ENCODE measurements at places on chromosomes 12 and 14. TPM values are rescaled to one million over a fixed set of nuclear protein-coding genes. Genes with fewer than 3 reads are reported as not detected.

Gene CCDC177
- total RNA-seq: not detected

Gene PTPRB
- total RNA-seq: 2.9 TPM

Gene HOXC13
- 14.9 TPM for total RNA-seq

Gene FAM186B
- 1.1 TPM for total RNA-seq

Gene GALC
- 25.9 TPM for total RNA-seq

Gene PLXNC1
- total RNA-seq: 10.8 TPM

Gene KCNA5
- total RNA-seq: 0.62 TPM

Gene RNASE7
- 34.1 TPM for total RNA-seq

Gene DIO2
- total RNA-seq: 6.0 TPM

Gene AKAP6
- 3.2 TPM for total RNA-seq

Gene GPR84
- total RNA-seq: not detected

Gene SERPINA3
- total RNA-seq: 95.8 TPM

Gene CPNE6
- total RNA-seq: not detected

Data from lower leg skin (tissue), 4 donors.